Activated CD4-positive, alpha-beta T cell treated with anti-CD3 and anti-CD28 coated beads, Interleukin-2, amount 10 ng/mL, durations not matched to agents 7 days and 5 days (primary cell): ENCODE measurements at places on chromosomes 2 and 18. TPM values are rescaled to one million over a fixed set of nuclear protein-coding genes. Genes with fewer than 3 reads are reported as not detected.

UGT1A3 gene
- not detected for total RNA-seq

SERPINB4 gene
- total RNA-seq = not detected

OSR1 gene
- not detected for total RNA-seq

POLR1A gene
- 34.5 TPM for total RNA-seq

TFCP2L1 gene
- total RNA-seq = 0.02 TPM

MC2R gene
- not detected for total RNA-seq

LHCGR gene
- not detected for total RNA-seq

PRR30 gene
- total RNA-seq = not detected

SGPP2 gene
- 0.55 TPM for total RNA-seq

DYNAP gene
- total RNA-seq = not detected

DSEL gene
- 0.10 TPM for total RNA-seq

FKBP1B gene
- 1.9 TPM for total RNA-seq

CRYGD gene
- total RNA-seq = not detected

RGPD4 gene
- not detected for total RNA-seq

TUBA4B gene
- not detected for total RNA-seq

PLA2R1 gene
- not detected for total RNA-seq

SLC9A2 gene
- not detected for total RNA-seq

CD226 gene
- total RNA-seq = 113 TPM

ANKRD29 gene
- total RNA-seq = not detected

KCNS3 gene
- not detected for total RNA-seq

MAP2 gene
- total RNA-seq = 0.12 TPM

REG3G gene
- not detected for total RNA-seq

ABCG8 gene
- not detected for total RNA-seq

ERBB4 gene
- not detected for total RNA-seq

BOK gene
- not detected for total RNA-seq

EML6 gene
- 1.2 TPM for total RNA-seq

ASB18 gene
- not detected for total RNA-seq

CRYGC gene
- not detected for total RNA-seq

ENOSF1 gene
- total RNA-seq = 67.2 TPM

CNGA3 gene
- not detected for total RNA-seq

RAD51AP2 gene
- total RNA-seq = not detected

PHOSPHO2 gene
- total RNA-seq = 2.7 TPM

IAH1 gene
- 58.1 TPM for total RNA-seq

PRKD3 gene
- 9.3 TPM for total RNA-seq

SYT4 gene
- total RNA-seq = not detected

ANKRD36C gene
- total RNA-seq = 81.1 TPM

TRAPPC8 gene
- total RNA-seq = 45.9 TPM

ITGB6 gene
- not detected for total RNA-seq

ATP6V1C2 gene
- not detected for total RNA-seq

COL4A4 gene
- total RNA-seq = 0.06 TPM

PLGLB2 gene
- total RNA-seq = 2.7 TPM

NAT8 gene
- not detected for total RNA-seq

TRABD2A gene
- total RNA-seq = 70.2 TPM

RGPD3 gene
- not detected for total RNA-seq

HRH4 gene
- total RNA-seq = 0.07 TPM

CDKL4 gene
- total RNA-seq = 0.50 TPM

NPHP1 gene
- total RNA-seq = 0.17 TPM

ALS2 gene
- 11.7 TPM for total RNA-seq

TRIB2 gene
- total RNA-seq = 85.4 TPM

SPP2 gene
- not detected for total RNA-seq

RETREG2 gene
- 95.1 TPM for total RNA-seq

SP110 gene
- 168 TPM for total RNA-seq
